Fibroblast of the aortic adventitia (primary cell): ENCODE measurements at places on chromosomes 2 and 18. TPM values are rescaled to one million over a fixed set of nuclear protein-coding genes. Genes with fewer than 3 reads are reported as not detected.
A peak's percentile ranks its signal among the peaks of the same experiment; 100 is the strongest.

DNA sequence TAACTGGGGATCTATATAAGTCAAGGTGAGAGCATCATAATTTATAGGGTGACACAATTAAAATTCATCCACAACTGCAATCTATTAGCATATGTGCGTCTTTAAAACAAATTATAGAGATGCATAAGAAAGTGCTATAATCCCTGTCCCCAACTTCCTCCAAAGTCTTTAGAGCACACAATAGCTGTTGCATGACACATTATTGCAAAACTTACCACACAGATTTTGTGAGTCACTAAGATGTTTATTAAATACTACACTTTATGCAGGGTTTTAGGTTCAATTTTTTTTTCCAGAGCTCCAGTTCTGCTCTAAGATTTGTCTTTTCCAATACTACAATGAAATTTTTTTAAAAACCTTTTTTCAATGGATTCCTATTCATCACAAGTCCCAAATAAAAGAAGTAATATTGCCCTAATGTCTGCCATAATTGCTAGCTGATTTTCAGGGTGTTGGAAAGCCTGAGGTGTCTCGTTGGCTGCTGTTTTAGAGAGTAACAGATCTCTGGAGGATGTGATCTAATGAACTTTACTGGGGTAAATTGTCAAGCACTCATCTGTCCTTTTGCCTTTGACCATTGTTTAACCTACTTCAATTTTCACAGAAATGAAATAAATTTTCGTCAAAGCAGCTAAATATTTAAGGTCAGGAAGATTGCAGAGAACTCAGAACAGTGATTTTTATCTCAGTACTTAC lies 250.5 kb upstream of the NETO1 start:
- DNase-seq: peak; percentile 34

GRCh38 chr2:212423089-212423488 lies 115.5 kb downstream of the ERBB4 start:
- no peak for DNase-seq

Gene TUBA4B
- not detected in 2 replicates for total RNA-seq

DNA sequence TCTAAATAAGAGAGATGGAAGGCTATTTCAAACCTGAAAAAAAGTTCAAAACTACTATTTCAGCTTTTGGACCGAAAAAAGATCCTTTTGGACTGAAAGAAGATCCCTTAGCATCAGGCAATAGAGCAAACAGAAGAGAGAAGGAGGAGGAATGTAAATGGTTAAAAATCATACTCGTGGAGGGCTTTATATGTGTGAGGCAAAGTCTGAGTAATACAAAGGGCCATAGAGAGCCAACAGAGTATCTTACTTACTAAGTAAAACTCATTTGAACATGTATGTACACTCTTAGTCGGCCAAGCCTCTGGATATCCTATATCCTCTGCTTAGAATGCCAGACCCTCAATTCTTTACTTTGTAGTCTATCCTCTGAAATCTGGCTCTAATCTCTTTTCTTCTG lies 55.7 kb downstream of the ITSN2 start:
- DNase-seq: peak; percentile 68

DNA sequence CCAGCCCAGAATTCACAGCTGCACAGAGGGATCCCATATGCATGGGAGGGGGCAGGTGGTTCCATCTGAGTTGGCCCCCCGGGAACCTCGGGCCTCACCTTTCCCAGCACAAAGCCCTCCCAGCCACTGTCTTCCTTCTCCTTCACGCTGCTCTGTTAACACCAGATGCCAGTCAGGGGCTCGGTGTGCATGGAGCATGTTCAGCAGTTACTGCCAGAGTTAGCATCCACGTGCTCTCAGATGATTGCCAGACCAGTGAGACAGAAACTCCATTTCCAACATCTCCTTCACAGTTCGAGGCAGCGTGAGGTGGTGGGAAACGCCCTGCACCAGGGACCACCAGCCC lies 101.0 kb downstream of the PTGR3 start:
- DNase-seq: no peak

Gene SULT1C4
- 0.33 TPM in 1 of 2 replicates, not detected in the other for total RNA-seq

DNA sequence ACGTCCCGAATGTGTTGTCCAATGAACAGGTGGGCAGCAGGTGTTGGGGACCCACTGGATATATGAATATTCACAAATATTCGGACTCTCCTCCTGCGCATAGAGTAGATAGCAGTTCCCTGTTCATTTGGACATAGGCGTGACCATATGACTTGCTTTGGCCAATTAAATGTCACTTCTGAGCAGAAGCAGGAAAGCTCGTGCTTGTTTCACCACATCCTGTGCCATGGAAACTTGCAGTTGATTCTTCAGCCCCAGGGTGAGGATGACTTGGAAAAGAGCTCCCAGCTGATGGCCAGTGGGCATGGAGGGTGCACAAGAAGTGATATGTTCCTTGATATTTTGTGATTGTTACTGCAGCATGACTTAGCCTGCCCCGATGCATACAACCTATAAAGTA lies 52.6 kb downstream of the PTPRM start:
- peak; percentile 26 for DNase-seq

- DNase-seq: no peak
These were observed 2.6 kb downstream of the RAD51AP2 start for GRCh38 chr2:17515652-17516051.

Gene CCDC148
- total RNA-seq: 0.72 and 9.1 TPM in 2 replicates

Gene ADRA2B
- under 0.01 TPM in 1 of 2 replicates, not detected in the other for total RNA-seq

DNA sequence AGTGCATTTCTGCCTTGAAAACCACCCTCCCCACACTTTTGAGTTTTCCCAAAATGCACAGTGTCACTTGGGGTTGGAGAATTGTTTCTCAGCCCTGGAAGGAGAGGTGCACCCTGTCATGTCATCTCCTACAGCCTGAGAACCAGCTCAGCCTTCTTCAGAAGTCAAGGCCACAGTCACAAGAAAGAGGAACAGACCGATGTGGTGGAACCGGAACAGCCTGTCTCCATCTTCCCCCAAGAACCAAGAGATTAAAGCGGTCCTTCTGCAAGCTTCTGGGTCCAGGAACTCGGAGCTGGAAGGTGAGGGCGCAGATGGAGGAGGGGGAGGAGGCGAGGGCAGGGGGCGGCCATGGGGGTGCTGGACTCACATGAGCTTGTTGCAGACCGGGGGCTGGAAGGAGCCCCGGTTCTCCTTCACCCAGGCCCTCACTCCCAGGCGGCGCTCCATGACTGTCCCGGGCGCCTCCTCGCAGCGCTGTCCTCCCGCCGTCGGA lies 248 bp downstream of the HAAO start:
- no peak for DNase-seq

Gene GKN2
- not detected in 2 replicates for total RNA-seq

- no peak for DNase-seq
These were observed 496.9 kb upstream of the VRK2 start for GRCh38 chr2:57549642-57550102.

DNA sequence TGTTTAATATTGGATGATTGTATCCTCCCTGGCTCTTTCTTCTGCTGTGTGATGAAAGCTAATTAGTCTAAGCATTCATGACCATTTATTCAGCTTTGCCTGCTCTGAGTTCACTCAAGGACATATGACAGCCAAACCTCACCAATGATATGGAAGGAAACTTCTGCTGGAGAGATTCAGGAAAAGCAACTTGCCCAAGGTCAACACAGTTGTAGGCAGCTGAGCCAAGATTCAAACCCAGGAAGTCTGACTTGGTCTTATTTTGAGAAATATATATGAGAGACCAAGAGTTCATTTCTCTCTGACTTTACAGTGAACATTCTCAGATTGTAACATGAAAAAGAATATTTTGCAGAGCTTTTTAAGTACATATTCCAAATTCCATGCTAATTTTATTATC lies 1588.5 kb upstream of the PIK3C3 start:
- DNase-seq: no peak

Gene HOXD13
- not detected in 2 replicates for total RNA-seq

Gene KIF5C
- 0.09 TPM in 1 of 2 replicates, not detected in the other for total RNA-seq

DNA sequence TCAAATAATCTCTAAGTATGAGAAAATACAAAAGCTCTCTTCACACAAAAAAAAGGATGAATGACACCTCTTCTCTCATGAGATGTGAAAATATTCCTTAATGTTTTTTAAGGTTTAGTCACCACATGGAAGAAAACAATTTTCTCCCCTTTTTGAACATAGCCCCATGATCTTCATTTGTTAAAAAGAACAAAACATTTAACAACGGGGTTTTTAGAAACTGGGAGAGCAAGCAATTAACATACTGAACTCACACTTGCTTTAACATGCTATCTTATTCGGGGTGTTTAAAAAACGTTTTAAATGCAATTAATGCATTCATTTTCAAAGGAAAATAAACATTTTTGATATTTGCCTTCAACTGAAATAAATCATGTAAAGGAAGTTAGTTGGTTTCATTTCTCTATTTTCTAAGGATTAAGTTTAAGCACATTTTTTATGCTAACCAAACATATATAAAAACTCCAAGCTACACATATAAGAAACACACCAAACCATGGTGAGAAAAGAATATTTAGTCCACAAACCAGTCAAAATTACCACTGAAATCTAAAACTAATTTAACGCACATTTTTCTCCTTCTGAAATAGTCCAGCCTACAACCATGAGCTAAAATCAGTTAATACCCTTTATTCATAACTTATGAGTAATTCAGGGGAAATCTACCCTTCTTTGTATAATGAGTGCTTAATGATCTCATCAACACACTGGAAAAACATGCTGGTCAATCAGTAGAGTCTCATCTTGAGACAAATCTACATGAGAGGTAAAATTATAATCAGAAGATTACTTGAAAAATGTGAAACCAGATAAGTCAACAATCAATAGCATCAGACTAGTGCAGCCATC lies 8.2 kb downstream of the FBXO11 start:
- DNase-seq: no peak

- no peak for DNase-seq
These were observed 165.3 kb upstream of the STK17B start for GRCh38 chr2:196336715-196337114.

GRCh38 chr2:121146630-121147029 lies 138.4 kb downstream of the TFCP2L1 start:
- DNase-seq: no peak

- DNase-seq: peak; percentile 48
These were observed 258.3 kb downstream of the SS18 start for GRCh38 chr18:25832001-25832604.
